Right hindlimb (tissue), 1 donor: ENCODE measurements at places on chromosomes 7 and 10.

DNA sequence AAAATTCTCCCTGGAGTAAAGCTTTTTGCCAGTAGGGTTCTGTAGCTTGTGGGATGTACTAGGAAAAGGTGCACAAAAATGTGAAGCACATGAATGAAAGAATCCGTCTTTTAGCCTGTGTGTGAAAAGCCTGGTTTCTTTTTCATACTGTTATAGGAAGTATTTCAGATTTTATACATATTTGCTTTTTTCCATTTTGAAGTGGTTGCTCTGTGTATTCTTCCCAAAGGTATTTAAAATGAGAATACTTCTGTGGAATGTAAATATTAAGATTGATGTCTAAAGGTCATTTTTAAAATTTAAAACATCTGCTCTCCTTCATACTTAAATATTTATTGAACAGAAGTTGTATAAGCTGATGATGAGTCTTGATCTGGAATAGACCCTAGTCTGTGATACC lies 96.8 kb downstream of the CDK14 start:
- DNase-seq: no peak

DNA sequence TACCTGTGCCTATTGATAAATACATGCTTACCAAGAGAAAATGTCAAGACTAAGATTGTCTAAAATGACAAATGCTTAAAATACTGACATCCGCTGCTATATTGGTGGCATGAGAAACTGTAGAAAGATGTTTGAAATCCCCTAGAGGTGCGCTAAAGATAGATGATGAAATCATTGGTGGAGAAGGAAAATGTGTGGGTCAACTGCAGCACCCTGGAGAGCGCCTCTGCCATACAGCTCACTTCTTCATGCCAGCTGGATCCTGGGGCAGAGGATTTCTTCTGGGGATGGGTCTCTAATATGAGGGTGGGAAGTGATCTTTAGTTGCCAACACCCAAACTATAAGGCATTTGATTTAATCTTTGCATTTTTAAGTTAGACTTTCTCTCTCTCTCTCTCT lies 680.4 kb upstream of the POM121L12 start:
- no peak for DNase-seq

DNA sequence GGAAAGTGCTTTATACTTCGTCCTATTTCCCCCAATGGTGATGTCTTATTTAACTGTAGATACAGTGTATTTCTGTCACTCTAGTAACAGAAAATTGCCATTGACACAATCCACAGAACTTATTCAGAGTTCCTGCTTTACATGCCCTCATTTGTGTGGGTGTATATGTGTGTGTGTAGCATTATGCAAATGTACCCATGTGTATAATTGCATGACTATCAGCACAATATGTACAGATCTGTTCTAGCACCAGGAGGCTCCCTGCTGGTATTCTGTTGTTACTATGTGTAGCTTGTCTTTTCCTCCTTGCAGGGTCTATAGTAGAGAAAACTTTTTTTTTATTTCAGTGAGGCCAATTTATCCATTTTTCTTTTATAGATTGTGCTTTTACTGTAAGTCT lies 16.5 kb downstream of the CYP3A43 start:
- DNase-seq: no peak

DNA sequence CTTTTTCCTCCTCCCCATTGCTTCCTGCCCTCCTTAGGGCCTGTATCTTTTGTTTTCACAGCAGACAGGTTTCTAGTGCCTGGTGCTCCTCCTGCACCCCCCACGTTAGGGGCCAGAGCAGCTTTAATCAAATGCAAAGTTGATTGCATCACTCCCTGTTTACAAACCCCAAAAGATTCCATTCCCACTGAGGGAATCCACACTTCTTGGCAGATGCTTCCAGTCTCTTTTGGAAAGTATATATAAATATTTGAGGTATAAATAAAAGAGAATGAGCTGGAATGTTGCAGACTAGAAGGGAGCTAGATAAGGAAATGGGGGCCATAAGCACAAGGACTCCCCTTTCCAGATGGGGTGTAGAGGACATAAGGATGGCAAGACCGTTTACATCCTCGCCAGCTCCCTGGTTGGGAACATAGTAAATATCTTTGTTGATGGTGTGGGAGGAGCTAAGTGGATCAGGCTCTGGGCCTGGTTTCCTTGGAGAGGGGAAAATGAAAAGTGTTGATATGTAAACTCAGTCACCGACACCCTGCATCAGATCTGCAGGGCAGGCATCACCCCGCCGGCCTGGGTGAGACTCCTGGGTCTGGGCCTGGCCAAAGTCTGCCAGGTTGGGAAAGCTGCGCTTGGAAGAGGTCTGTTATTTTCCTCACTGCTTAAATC lies 6.2 kb downstream of the RARRES2 start:
- DNase-seq: no peak

GRCh38 chr7:28618383-28618782 lies 206.1 kb downstream of the CREB5 start:
- DNase-seq: no peak

DNA sequence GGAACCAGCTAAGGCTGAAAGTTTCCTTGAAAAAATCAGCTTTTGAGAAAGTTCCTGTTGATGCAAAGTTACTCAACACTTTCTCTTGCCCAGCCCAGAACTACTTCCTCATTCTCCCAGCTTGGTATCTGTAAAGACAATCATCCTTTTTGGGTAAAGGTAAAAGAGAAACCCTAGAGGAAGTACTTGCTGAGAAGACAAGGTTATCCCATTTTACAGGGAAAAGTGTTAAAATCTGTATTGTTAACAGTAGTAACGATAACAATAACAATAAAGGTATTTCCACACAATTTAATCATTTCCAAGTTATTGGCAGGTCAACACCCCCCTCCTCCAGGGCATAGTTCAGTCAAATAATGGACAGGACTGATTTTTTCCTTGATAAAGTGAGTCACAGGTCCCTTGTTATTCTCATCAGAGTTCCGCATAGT lies 2.4 kb downstream of the ALOX5 start:
- no peak for DNase-seq

GRCh38 chr7:48274662-48275061 lies 103.4 kb downstream of the ABCA13 start:
- DNase-seq: no peak

GRCh38 chr10:43436291-43437140 lies at the start of gene ZNF487:
Gene ZNF487, plus strand, starts transcription at chr10:43437111. Its CDS starts 38,703 bp downstream, at chr10:43475814.
- DNase-seq: peak; percentile 96

GRCh38 chr7:157271315-157271990 lies 65.4 kb upstream of the DNAJB6 start:
- no peak for DNase-seq

DNA sequence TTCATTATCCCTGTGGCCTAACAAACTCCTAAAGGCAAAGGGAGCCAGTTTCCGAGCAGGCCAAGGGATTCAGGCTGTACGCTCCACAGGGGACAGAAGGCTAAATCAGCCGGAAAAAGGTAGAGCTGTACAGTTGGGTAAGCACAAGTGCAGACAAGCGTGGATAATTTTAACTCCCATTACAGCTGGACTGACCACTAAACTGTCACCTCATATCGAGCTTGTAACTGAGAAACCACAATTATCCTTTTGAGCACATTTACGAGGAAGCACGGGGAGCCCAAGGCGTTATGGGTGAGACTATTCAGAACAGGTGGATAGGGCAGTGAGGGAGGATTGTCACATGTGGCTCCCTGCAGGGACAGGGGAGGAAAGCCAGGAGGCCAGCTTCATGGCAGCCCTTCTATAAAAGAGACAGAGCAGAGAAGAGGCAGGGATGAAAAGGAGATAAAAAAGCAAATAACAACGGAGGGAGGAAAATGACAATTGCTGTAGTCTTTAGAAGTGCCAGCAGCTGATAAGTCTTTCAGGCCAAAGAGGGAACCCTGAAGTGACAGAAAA lies 288.0 kb downstream of the FGFR2 start:
- no peak for DNase-seq

DNA sequence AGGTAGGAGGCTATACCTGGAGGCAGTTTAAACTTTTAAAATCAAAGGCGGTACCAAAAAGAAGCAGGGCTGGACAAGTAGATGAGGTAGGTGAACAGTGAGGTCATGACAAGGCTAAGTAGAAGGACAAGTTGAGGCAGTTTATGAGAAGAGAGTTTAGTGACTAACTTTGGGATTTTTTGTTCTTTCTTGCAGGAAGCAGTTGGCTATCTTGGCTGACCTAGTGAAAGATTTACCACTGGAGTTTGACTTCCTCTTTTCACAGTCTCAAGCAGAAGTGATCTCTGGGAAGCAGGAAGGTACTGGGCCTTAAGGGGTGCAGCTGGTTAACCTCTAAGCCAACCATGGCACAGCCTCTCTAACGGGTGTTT lies 26.3 kb downstream of the ENTPD7 start:
- no peak for DNase-seq

DNA sequence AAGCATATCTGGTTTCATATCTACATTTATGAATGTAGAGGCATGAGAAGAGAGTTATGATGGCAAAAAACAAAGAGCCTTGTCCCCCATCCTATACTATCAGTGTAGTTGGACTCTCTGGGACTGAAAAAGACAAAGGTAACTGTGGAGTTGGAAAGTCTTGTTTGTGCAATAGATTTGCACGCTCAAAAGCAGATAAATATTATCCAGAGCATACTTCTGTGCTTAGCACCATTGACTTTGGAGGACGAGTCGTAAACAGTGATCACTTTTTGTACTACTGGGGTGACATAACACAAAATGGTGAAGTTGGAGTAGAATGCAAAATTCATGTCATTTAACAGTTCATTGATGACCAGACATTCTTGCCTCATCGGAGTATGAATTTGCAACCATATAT lies 85.2 kb upstream of the EGFR start:
- no peak for DNase-seq
